ENCODE measurements at places on chromosomes 16 and 17.

- DNase-seq = no peak
Observed at GRCh38 chr17:73284354-73284753, 22.7 kb upstream of the CPSF4L start.

DNA sequence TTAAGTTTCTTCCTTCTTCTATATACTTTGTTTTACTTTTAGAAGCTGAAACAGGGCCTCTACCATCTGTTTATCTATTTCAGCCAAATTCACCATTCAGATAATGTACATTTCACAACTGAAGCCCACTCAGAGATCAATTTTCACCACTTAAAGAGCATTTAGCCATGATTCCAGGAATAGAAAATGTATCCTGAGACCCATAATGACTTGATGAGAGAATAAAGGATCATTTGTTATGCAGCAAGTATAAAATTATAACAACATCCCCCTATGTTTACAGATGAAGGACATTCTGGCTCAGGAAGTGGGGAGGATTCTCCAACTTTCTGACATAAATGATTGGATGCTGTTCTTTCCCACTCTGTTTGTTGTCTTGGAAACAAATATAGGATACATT is 962.1 kb upstream of the EEF2KMT start:
- no peak for DNase-seq

- DNase-seq = no peak
Observed at GRCh38 chr16:84947022-84947421, 64.3 kb downstream of the ZDHHC7 start.

DNA sequence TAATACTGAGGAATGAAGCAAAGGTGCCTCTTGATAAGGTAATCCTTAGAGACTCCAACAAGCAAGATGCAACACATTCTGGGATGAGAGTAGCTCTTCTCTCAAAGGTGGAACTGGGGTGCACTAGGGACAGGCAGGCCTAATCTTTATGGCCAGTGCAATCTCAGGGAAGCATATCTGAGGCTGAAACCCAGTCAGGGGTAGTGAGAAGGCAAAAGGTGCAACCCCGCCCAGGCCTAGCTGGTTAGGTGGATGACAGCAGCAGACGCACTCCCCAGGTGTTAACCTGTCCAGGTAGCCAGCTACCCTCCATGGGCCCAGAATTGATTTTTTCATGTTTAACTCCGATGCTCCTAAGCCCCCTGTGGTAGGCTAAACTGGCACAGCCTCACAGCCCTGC is 9.9 kb upstream of the SLC46A1 start:
- no peak for DNase-seq

DNA sequence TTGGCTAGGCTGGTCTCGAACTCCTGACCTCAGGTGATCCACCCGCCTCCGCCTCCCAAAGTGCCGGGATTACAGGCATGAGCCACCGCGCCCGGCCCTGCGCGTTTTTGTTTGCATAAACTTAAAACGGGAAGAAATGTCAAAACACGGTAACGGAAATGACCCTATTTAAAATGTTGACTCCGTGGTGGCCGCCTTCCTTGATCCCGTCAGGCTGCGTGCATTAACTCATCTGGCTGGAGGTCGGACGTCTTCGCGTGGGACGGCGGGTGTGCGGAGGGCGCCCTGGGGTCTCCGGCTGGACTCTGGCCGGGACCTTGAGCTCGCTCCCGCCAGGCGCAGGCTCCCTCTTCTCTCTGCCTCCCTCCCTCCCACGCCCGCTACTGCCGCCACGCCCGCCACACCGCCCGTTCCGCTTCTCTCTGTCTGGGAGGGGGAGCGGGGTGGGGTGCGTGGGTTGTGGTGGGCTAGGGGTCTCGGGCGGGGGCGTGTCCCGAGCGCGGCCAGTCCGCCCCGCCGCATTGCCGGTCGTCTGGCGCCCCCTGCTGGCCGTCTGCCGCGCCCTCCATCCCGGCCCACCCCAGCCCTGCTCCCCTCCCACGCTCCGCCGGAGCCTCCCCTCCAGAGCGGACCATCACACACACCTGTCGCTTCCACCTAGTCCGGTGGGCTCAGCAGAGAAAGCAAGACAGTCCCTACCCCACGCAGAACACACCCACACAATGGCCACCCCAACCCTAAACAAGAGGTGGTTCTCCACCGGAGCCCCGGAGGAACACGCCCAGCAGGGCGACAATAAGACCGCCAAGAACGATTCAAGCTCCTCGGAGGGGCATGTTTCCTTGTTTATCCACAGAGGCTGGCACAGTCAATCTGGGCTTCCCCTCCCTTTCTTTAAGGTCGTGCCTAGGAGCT is 1.2 kb upstream of the CCDC42 start:
- DNase-seq = peak; percentile 68

DNA sequence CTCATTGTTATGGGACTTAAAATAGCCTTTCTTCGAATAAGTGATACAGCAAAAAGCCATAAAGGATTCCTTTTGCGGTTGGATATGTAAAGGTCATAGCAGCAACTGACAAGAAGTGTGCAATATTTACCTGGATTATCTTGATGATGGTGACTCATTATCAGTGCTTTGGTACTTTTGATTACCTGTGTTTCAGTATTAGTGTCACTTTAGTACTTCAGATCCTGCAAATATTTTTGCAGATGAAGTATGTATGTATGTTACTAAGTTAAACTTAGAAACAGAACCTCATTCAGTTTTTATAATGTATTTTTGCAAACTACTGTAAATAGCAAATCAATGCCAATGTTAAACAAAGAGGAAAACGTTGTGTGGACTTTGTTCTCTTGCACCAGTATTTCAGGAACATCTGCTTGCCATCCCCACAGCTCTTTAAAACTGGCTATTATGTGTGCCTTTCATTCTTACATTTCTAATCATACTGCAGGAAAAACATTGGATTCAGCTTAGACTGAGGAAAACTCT is 10.5 kb downstream of the CNEP1R1 start:
- DNase-seq = no peak

DNA sequence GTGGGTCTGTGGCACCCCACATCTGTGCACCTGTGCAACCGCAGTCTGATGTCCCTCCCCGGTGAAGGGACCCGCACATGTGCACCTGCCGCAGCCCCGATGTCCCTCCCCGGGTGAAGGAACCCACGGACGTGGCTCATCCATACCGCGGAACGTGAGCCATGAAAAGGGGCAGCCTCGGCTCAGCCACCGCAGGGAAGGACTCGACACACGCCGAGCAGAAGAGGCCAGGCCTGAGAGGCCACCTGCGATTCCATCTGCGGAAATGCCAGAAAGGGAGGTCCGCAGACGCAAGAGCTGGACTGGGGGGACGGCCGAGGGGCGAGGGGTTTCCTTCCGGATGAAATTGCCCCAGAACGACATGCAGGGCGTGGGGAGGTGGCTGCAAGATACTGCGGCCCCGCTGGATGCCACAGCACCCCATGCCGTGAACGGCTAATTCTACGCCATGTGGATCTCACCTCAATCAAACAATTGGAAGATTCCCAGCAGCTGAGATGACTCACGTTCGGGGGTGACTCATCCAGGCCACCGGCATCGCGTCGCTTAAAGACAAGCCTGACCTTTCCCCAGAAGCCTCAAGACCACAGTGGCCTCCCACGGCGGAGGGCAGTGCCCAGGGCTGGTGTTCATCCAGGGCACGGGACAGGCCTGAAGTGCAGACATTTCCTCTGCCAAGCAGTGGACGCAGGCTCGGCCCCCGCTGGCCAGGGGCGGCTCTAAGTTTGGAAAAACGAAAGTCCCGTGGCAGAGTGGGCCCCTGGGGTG is 21.0 kb downstream of the SOX8 start:
- peak; percentile 46 for DNase-seq

DNA sequence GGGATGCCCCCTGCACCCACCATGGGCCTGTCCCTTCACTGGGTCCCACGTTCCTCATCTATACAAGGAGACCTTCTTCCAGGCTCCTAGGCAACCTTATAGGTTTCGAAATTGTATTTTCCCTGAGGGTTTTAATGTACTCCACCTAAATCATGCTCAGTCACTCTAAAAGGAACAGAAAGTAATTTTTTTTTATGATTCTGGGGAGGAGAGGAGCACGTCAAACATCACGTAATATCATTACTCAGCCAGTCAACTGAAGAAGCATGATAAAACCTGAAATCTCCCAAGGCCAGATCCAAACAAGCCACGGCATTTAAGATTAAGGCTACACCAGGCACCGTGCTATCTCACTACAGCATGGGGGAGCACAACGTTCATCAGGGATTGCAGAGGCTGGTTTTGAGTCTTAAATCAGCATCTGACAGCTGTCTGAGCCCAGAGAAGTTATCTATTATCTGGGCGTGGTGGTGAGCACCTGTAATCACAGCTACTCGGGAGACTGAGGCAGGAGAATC is 3.9 kb upstream of the TMEM114 start:
- no peak for DNase-seq

DNA sequence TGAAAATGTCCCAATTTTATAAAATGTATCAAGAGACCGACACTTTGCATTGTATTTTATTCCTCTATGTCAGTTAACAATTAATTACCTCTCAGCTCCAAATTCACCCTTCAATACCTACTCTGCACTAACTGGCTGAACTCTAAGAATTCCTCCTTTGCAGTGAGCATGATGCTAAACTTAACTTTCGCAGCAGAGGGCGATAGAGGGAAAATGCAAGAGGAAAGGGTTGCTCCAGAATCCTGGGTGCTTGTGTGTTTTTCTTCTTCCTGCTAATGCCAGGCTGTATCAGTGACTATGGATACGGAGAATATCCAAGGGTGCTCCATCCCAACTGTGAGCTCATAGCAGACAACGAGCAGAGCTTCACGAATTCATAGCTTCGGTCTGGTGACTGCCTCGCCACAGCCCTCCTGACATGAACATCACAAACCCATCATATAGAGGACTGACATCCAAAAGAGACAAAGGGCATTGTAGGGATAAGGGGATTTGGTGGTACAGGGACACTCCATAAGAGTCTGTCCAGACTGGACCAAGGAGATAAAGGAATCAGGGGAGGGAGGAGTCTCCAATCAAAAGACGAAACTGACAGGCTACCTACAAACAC is 172.9 kb downstream of the STX8 start:
- DNase-seq = no peak

DNA sequence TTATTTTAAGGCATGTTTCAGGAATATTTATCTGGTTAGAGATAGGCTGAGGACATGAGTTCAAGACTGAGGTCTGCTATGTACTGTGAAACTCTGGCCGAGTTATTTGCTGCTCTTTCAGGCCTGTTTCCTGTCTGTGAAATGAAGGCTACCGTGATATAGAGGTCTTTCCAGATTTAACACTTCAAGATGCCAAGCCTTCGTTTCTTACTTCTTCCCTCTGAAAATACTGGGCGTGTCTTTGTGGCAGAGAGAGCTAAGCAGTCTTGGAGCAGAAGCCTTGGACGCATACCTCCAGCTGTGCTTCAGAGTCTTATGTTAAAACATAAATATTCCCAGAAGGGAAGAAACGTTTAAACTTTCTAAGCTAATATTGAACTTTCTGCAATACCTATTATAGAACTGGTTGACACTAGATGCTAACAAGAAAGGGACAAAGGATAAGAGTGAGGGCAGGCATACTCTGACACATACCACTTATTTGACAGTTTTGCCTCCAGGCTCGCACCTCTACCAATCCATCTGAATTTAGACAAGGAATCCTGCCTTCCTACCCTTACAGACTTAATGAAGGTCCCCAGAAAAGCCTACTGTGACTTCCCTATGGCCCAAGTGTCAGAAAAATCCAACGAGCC is 17.5 kb downstream of the WIPI1 start:
- DNase-seq = no peak

DNA sequence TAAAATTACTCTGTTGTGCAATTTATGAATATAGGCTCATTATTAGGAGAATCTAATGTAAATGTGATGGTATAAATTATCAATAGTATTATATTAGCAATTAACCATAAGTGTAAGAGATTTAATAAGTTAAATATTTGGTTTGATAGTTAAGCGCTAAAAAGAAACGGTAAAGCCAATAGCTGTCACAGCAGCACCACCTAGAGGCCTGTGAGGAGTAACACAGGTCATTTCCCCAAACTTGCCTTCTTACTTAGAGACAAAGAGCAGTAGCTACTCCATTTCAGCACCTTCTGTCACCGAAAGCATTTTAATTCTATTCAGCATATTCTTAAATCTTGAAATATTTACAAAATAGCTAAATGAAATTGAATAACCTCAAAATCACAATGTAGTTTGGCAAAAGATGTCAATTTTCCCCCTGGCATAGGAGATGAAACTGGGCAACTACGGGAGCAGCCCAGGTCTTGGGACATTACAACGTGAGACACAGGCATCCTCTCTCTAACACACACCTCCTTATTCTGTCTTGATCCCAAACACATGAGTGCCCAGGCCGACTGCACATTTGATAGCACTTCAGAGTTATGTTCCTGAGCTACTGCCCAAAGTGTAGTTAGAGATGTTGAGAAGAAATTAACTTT is 14.3 kb upstream of the DYNLRB2 start:
- DNase-seq = peak; percentile 23

DNA sequence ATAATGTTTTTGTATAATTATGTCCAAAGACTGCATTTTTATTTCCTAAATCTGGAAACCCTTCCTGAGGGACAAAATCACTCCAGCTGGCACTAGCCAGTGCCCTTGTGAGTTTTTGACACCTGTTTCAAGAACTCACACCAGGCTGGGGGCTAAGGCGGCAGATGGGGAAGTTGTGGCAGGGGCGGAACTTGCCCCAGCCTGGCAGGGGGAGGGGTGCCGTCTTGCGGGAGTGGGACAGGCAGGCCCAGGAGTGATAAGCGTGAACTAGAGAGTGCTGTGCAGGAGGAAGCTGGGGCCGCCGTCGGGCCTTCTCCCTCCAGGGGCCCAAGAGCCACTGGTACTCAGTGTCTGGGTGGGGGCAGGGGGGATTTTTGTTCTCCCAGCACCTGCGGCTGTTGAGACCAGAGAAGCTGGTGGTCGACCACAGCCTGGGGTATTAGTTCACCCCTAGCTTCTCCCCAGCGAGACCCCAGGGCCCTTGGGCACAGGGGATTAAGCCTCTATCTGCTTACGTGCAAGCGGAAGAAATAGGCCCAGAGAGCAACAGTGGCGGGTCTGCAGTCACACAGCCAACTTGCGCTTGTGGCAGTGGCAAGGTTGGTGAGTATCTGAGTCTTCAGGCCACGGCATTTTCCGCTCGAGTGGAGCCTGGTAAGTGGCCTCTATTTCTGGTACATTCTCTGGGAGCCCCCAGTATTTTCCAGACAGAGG is 40.2 kb upstream of the PLCG2 start:
- no peak for DNase-seq

DNA sequence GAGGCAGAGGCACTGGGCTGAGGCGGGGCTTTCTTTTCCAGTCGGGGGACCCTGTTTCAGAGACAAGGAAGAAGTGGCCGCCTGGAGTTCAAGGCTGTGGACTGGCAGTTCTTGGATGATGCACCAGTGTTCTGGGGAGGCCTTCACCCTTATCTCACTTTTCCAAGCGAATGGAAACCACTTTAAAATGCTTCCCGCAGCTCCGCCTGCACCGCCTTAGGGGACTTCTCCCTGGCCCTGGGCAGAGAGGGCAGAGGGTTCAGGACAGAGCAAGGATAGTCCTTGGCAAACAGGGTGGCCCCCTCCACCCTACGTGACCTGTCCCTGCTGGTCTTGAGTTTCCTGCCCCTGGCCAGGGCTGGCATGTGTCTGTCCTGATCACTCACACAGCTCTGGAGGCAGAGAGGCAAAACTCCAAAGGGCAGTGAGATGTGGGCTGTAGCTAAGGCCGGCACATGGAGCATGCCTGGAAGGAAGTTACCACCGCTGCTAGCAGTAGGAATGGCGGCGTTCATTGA is 20.6 kb downstream of the RTN4RL1 start:
- DNase-seq = no peak

All from stimulated activated CD8-positive, alpha-beta memory T cell treated with anti-CD3 and anti-CD28 coated beads, Interleukin-7, amount 100 ng/mL, for 1 hour (primary cell).